ENCODE measurements at places on chromosomes 4 and X.

DNA sequence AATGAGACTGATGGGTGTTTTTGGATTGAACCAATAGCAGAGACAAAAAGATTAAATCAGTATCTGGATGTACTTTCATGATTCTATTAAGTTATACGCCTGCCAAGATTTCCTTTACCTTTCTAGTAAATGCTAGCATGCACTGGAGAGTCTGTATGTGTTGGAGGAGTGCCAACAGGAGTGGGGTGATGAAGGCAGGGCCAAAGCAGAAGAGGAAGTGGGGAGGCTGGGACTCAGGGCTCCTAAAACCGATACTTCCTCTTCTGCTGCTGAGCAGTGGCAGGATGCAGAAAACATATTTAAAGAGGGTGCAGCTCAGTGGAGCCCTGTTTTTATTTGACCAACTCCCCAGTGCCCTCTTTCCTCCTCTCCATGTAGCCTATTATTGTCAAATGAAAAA lies 5.6 kb downstream of the CYSLTR1 start:
- no peak for DNase-seq

- DNase-seq = no peak
Measured at GRCh38 chr4:157776930-157777528, 395.8 kb downstream of the GASK1B start.

- DNase-seq = no peak
Measured at GRCh38 chrX:64188901-64189300, 16.6 kb downstream of the AMER1 start.

- no peak for DNase-seq
Measured at GRCh38 chrX:24423960-24424359, 41.1 kb upstream of the PDK3 start.

- no peak for DNase-seq
Measured at GRCh38 chr4:54913751-54914526, 211.5 kb downstream of the KDR start.

- DNase-seq = no peak
Measured at GRCh38 chr4:110005461-110006056, 92.9 kb downstream of the EGF start.

DNA sequence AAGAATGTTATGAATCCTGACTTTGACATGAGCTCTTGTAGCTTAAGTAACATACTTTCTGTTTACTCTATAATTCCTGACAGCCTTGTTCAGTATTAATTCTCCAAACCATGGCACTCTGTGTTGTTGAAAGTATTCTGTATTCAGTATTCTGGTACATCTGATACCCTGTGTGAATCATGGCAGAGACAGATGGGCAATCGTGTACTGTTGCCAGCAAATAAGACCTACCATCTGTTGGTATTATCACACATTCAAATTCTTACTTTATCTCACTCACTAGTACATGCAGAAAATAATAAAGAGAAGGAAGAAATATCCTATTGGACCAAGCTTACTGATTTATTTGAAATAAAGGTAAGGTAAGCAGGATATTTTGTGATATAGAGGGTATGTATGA lies 7.9 kb downstream of the MBTPS2 start:
- DNase-seq = no peak

- no peak for DNase-seq
Measured at GRCh38 chr4:176453658-176454057, 133.9 kb downstream of the SPCS3 start.

DNA sequence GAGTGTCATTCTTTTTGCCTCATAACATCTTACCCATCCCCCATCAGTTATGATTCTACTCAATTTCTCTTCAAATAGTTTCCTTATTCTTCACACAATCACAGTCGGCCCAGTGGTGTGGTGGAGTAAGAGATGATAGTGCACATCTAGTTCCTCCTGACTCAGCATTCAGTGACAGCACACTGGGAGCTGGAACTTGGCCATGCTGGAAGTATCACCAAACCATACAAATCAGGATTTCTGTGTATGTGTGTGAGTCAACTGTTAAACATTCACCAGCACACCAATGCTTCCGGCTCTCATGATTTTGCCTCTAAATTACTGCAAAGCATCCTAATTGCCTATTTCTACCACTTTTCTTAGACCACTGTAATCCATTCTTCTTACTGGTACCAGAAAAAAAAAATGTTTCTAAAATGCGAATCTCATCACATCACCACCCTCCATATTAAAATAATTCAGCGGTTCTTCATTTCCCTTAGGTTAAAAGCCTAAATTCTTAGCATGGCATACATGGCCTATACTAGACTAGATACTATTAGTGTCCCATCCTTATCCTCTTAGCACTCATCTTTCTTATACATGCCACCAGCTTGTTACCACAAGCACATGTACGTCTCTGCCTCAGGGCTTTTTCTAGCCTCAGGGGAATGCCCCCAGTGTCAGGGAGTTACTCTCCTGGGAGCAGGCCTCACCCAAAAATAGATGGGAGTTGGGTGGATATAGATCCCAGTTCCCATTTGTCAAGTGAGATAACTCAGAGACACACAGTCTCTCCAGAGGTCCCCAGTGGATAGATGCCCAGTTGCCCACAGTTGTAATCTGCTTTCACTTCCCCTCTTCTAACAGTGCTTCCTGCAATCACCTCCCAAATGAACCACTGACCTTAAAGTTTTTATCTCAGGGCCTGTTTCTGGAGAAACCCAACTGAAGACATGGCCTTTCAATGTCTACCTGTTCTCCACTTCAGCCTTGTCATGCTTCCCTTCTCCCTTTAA lies 49.2 kb upstream of the DDX53 start:
- peak; percentile 36 for DNase-seq

DNA sequence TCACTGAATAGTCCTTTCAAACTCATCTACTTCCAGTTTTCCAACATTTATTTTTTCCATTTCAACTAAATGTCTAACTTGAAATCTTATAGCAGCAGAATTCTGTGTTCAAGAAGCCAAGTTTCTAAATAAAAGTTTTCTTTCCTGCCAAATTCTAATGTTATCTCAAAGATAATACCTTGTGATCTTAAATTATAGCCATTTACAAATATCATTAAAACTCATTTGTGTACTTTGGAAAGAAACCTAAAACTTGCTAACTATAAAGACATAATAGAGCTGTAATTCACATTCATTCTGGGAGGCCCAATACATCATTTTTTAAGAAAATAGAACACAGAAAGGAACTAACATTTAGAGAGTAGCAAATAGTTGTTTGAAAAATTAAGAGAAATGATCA lies 83.9 kb downstream of the MAD2L1 start:
- DNase-seq = no peak

DNA sequence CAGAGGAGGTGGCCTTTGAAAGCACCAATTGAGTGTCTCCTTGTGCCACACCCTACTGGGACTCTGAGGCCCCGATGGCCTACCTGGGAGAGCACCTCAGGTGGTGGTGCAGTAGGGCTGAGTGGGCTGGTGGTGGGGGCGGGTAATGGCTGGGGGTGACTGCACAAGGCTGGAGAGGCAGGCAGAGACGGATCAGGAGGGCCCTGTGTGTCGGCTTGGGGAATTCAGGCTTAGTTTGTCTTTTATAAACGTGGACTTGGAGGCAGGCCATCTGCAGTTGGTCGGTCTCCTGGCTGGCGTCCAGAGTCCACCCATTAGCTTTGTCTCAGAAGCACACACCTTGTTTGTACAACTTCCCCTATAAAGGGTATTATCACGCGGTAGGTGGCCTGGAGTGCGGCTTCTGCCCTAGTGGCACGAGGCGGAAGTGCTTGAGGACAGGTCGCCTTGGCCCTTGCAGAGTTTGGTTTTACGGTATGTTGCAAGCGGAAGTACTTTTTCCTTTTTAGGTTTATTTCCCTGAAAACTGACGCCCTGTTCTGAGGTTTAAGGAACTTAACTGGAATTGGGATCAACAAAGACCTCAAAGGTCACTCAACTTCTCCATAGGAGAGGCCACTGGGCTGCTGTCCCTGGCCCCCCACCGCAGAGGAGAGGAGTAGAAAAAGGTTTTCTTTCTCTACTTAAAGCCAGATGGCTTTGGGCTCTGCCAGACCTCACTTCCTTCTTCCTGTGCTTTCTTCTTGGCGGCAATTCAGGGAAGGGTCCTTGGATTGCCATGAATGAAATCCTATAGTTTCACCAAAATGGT lies 8.0 kb downstream of the TBC1D14 start:
- no peak for DNase-seq

GRCh38 chr4:79317711-79318110 lies 8.2 kb downstream of the NAA11 start:
- no peak for DNase-seq

GRCh38 chr4:130419211-130419975 lies 1323.4 kb downstream of the C4orf33 start:
- no peak for DNase-seq

DNA sequence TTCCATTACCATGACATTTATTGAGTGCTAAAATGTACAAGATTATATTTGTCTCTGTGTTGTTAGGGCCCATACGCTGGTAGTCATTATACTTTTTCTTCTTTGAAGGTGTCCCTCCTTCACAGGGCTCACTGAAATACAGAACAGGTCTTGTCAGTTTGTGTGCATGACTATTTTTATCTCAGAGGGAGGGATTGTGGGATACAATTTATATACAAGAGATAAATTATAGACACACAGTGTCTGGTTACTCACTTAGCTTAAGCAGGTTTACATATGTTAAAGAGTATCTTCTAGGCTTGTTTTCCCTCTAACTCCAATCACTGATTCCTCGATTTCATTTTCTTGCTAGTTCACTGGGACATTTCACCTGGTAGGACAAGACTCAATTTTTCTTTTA lies 143.3 kb upstream of the GUCY1A1 start:
- no peak for DNase-seq

- DNase-seq = no peak
Measured at GRCh38 chrX:10654960-10655359, 34.6 kb upstream of the MID1 start.

DNA sequence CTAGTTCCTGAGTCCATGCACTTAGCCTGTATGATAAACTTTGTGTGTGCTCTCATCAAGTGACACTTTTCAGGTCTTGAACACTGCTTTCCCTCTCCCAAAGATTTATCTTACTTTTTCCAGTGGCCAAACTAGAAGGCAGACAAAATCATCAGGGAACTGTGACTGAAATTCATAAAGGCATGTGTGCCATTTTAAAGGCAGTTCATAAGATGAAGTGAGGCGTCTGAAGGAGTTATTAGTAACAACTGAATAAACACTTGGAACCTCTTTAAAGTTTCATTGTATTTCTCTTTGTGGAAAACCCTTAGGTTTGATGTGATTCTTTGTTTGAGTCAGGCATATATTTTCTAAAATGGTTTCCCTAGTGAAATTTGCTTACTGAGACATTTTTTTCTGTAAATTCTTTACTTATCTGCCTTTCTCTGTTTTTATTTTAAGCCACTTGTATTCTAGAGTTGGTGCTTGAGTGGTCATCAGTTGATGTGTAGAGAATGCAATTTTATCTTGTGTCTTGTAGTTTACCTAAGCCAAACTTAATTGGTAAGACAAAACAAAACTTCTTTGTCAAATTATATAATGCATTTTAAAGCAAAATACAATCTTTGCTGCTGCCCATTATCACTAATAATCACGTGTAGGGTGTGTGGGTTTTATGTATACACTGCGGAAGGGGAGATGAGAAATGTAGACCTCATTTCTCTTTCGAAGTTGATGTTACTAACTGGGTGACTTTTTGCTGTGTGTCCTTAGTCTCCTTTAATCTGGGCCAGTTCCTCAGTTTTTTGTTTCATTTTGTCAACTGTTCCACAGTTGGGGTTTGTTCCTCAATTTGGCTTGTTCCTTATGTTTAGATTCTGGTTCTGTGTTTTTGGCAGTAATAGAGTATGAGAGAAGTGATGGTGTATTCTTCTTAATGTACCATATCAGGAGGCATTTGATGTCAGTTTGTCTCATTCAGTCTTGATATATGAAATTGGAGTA lies 56.8 kb downstream of the RBPJ start:
- no peak for DNase-seq

- DNase-seq = no peak
Measured at GRCh38 chr4:179941911-179942310, 2301.3 kb upstream of the TENM3 start.

DNA sequence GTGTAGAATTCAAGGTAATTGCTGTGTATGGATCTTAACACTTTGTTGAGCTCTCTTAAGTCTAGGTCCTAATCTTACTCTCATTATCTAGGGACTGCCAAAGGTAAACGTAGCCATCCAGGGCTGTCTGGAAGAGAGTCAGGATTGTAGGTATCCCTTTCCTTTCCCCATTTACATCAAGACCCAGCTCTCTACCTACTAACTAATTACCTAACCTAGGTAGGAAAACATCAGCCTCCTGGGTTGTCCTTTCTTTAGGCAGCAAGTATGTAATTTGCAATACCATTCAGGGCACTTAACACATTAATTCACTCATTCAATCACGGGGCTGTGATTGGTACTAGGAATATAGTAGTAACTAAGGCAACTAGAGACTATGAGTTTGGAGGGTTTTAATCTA lies 15.2 kb upstream of the CPEB2 start:
- no peak for DNase-seq

GRCh38 chr4:26144526-26145155 lies 176.2 kb upstream of the RBPJ start:
- DNase-seq = no peak

GRCh38 chrX:7263961-7264360 lies 116.0 kb upstream of the PUDP start:
- no peak for DNase-seq

GRCh38 chrX:147803948-147804347 lies 107.8 kb upstream of the FMR1 start:
- DNase-seq = no peak

- no peak for DNase-seq
Measured at GRCh38 chrX:71224098-71224708, 1.2 kb downstream of the GJB1 start.

GRCh38 chr4:55079451-55080173 lies 45.8 kb downstream of the KDR start:
- DNase-seq = no peak

GRCh38 chr4:37872310-37872988 lies 18.4 kb upstream of the TBC1D1 start:
- no peak for DNase-seq

DNA sequence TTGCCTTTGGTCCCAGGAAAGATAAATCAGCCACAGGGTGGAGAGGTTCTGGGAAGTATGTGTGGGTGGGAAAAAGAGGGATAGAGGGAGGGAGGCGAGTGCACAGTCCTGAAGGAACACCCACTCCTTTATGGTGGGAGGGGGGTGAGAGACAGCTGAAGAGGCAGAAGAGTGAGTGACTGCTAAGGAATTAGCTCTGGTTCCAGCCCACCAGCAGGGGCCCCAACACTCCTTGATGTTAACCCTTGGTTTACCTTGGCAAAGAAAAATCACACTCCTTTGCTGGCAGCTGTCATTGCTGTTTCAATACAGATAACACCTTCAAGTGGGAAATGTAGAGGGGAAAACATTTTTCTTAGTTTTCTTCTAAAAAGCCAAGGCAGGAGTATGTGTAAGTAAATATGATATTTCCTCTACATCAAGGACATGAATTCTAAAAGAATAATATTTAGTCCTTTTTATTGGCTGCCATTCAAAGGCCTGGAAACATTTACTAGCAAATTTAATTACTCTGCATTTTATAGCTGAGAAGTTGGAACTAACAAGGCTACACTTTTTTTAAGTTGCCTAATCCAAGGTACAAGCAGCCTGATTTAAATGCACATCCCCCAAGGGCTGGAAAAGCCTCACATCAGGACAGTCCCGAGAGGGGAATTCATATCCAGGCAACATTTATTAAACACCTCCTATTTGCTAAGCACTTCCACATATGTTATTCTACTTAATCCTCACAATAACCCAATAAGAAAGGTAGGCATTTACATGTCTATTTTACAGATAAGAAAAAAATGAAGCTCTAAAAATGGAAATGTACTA lies 81.7 kb downstream of the HS6ST2 start:
- DNase-seq = no peak

- no peak for DNase-seq
Measured at GRCh38 chrX:103737696-103738095, 27.0 kb downstream of the TMEM31 start.

Data from RWPE2 (cell line).